ENCODE measurements at places on chromosomes 5 and 9.

DNA sequence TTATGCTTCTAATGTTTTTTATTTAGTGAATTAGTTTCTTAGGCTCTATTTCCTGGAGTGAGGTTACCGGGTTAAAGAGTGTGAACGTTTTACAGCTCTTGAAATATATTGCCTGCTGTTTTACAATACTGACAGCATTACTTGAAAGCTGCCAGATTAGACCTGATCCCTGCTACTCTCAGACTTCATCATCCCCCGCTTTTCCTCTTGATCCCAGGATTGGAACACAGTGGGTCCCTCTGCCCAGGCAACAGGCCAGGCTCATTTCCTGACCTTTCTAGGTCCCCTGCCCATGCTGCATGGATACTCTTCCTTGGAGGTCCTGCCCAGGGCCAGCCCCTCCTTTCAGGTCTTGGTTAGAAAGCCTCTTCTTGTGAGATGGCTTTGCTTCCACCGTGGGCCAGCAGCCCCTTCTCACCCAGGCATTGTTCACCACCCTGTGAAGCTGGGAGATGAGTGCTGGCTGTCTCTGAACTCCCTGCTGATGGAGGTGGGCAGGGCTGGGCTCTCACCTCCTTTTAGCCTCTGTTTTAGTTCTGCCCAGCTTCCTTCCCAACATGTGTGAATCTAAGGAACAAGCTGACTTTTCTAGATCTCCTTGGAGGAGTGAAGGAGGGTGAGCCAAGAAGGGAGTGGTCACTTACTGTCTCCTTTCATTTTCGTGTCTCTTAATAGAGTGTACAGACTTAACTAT lies 15.5 kb upstream of the FAM120AOS start:
- DNase-seq, result no peak

DNA sequence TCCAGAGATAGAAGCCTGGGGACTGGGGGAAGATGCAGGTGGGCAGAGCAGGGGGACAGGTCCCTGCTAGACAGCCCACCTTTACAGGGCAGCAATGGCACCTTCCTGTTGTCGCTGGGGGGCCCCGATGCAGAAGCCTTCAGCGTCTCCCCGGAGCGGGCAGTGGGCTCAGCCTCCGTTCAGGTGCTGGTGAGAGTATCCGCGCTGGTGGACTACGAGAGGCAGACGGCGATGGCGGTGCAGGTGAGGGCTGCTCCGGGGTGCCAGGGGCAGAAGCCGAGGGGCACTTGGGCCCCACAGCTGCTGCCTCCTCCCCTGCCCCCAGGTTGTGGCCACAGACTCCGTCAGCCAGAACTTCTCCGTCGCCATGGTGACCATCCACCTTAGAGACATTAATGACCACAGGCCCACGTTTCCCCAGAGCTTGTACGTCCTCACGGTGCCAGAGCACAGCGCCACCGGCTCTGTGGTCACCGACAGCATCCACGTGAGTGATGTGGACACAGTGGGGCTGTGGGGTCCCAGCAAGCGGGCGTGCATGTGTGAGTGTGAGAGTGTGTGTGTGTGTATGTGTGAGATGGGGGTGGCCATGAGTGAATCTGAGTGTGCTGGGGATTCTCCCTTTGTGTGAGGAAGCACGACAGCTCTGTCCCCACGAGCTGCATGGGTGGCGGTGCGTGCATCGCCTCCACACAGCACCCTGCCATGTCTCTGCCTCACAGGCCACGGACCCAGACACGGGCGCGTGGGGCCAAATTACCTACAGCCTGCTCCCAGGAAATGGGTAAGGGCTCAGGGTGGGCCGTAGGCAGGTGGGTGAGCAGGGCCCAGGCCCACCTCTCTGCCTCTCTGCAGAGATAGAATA lies 28.4 kb downstream of the CDHR2 start:
- DNase-seq, result no peak

DNA sequence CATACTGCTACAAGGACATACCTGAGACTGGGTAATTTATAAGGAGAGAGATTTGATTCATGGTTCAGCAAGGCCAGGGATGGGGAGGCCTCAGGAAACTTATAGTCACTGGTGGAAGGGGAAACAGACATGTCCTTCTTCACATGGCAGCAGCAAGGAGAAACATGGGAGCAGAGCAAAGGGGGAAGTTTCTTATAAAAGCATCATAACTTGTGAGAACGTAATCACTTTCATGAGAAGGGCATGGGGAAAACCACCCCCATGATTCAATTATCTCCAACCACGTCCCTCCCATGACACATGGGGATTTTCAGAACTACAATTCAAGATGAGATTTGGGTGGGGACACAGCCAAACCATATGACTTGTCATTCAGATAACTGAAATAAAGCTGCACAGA lies 100.9 kb downstream of the ST8SIA4 start:
- no peak for DNase-seq

- peak; percentile 58 for DNase-seq
These were observed 13.8 kb upstream of the PLEKHG4B start for GRCh38 chr5:77957-78804.

DNA sequence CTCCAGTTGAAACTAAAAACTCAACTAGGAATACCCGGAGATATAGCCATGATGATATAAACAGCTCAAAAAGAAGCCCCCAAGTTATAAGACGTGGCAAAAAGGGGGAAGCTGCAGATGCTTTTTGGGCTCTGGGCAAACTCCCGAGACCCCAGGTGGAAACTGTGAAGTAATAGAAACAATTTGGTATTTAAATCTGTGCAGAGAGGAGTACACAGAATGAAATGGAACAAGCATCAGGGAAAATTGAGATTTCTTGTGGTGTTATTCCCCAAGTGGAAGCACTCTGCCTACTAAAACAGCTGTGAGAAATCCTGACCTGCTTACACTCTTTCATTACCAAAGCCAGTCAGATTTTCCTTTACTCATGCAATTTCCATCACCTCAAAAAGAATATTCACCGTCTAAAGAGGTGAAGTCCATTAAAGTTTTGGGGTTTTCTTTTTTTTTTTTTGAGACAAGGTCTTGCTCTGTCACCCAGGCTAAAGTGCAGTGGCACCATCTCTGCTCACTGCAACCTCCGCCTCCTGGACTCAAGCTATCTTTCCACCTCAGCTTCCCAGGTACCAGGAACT lies 23.5 kb downstream of the SAXO1 start:
- DNase-seq, result no peak

DNA sequence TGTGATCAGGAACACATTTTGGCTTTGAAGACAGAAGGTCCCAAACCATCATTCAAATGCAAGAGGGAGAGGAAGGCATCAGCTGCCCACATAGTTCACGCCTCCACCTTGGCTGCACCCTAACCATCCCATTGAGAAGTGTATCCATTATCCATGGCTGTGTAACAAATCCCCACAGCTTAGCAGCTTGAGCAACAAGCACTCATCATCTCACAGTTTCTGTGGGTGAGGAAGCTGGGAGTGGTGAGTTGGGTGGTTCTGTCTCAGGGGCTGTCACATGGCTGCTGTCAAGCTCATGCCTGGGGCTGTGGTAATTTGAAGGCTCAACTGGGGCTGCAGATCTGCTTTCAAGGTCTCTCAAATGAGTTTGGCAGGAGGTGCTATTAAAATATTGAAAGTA lies 23.0 kb upstream of the CEP72 start:
- peak; percentile 53 for DNase-seq

GRCh38 chr5:32692036-32692746 lies 18.9 kb upstream of the NPR3 start:
- DNase-seq, result no peak

DNA sequence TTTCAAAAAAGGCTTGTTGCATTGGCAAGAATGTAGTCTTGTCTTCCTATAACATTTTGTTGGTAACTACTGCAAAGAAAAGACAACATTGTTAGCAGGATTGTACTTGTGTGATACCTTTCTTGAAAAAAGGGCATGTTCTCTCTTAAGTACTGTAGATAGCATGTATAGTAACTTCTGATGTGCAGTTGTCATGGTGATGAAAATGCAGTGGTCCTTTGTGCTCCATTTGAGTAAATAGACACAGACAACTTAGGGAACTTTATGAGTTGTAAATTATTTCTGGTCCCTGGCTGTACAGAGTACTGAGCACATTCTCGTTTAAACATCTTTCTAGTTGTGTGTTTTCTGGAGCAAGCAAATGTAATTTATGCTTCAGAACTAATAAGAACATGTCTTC lies 103.3 kb downstream of the CD180 start:
- DNase-seq, result no peak

GRCh38 chr5:133041157-133041784 lies 10.5 kb upstream of the HSPA4 start:
- DNase-seq, result no peak

DNA sequence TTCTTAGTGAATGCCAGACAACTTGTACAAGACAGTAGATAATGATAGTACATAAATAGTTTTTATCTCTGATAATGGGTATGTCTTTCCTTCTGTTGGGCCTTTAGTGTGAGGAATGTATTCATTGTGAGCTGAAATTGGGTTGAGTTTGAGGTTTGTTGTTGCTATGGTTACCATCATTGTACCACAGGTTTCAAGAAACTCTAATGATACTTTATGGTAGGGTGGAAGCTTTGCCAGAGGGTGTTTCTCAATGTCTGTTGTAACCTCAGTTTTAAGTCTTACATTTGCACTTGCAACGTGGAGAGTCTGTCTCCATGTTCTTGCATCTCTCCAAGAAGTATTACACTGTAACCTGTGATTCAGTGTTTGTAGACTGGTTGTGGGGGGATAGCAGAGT lies 1550.1 kb downstream of the MAT2B start:
- DNase-seq, result no peak

DNA sequence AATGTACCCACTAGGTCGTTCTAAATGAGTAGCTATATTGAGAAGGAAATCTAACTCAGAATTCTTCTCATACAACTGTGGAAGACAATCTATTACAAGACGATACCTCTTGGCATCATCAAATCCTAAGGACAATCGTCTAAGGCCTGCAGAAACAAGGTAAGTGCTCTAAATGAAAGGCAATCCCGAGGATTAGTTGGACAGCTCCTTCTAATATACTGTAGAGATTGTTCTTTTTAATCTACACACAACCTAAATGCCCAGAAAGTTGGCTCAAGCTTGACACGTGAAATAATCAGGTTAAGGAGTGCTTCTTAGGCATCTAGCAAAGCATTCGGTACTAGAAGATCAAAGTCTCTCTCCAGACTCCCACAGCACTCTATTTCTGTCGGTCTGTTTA lies 55.1 kb downstream of the MED27 start:
- no peak for DNase-seq

DNA sequence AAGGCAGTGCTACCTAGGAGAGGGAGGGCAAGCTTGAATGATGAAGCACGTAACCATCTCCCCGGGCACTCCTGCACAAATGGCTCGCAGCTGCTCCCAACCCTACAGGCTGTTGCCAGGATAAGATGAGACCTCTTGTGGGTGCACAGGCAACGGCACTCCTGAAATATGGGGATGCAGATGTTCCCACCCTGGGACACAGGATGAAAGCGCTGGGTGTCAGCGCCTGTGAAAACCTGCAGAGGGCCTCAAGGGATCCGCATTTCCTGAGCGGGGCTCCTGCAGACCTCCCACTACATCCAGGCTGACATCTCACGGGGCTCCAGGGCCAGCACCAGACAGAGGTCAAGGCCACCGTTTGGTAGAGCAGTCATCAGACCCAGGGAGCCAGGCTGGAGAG lies 60.7 kb downstream of the SMIM23 start:
- no peak for DNase-seq

GRCh38 chr5:141785711-141786110 lies 92.5 kb downstream of the PCDH1 start:
- DNase-seq, result no peak

- no peak for DNase-seq
These were observed 631 bp downstream of the CFAP77 start for GRCh38 chr9:132410642-132411041.

DNA sequence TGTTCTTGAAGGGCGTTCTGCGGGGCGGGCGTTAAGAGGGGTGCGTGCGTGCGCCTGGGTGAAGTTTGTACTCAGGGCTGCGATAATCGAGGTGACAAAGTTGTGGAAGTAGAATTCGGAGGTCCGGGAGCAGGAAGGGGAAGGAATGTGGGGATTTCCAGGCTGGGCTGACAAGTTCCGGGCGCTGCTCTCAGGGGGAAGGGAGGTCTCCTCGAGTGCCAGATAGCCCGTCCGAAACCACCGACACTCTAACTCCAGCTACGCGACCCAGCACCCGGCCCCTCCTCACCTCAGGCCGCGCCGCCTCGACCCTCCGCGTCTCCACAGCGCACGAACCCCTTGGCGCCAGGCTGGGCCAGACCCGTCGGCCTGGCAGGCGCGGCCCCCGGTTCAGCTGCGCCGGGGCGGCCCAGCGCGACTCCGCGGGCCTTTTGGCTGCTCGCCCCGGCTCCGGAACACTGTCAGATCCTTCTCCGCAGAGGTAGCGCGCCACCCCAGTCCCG lies at the start of gene IL6ST:
TSS of gene IL6ST (minus strand) at position 469 of the 503 bp plus-strand sequence. CDS start 18,685 bp downstream, outside the sequence.
- no peak for DNase-seq

DNA sequence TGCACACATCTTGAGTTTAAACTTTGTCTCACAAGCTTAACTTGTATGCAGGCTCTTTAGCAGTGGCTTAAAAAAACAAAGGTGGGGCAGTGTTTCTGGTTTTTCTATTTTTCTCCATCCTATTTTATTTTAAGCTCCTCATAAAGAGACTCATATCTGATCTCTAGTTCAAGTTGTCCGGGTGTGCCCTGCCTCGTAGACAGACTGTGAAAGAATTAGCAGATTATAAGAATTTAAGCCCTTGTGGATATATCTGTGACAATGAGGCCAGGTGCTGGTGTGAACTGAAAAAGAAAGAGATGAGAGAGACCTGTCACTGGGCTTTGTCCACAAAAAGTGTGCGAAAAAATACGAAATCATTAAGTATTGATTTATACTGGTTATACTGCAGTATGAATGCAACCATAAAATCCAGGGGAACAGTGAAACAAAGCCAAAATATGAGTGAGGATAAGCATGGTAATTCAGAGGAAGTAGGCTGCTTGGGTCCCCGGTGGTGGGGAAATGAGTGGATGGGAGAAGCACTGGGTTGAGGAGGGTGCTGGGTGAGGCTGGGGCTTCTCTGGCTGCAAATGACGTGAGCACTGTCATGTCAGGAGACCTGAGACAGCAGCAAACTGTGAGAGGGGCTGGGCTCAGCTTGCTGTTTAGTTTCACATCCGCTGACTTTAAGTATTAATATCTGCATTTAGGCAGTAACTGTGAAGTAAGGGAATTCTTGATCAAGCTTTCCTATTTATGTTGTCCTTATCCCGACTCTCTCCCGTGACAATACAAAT lies 179.7 kb upstream of the ANKRD55 start:
- no peak for DNase-seq

- no peak for DNase-seq
These were observed 303.7 kb upstream of the PAPPA start for GRCh38 chr9:115849679-115850412.
